ENCODE measurements at places on chromosomes 7 and 10.

DNA sequence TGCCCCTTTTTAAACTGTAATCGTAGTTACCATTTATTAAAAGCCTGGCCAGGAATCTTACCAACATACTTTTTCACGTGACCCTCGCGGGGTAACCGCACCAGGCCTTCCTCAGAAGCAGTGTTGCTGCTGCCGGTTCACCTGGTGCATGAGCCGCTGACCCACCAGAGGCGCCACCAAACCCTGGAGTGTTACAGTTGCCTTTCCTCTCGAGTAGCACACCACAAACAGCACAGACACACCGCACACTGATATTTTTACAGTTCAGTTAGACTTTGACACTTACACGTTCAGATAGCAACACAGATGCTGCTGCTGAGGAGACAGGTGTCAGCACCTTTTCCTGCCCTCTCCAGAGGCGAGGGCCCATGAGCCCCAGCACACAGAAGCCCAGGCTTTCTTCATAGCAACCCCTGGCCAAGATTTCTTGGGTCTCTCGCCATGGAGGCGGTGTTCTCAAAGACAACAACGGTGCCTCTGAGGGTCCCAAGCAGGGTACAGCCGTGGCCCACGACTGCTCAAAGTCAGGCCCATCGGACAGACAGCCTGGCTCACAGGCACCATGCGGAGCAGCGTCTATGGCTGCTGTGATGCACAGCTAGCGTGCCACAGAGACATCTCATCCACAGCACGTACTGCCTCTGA, 123.1 kb downstream of the DIP2C start:
- DNase-seq = no peak

DNA sequence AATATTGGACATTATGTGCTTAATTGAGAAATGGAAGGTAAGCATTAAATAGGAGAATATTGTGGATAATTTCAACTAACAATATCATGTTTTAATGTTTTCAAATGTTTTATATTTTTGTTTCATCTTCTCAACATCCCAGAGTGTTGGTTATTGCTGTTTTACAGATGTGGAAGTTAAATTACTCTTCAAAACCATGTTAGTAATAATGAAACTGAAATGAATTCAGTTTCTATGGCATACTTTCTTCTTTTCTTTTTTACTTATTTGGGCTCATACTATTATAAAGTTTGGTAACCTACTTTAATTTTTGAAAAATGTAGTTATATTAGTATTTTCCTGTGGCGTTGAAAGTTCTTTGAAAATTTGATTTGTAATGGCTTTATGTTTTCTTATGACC, 4.2 kb downstream of the GLRX3 start:
- no peak for DNase-seq

GRCh38 chr7:110841840-110842545, 248.9 kb upstream of the LRRN3 start:
- DNase-seq = no peak

- no peak for DNase-seq
Observed at GRCh38 chr7:31120800-31121513, 68.8 kb downstream of the ADCYAP1R1 start.

DNA sequence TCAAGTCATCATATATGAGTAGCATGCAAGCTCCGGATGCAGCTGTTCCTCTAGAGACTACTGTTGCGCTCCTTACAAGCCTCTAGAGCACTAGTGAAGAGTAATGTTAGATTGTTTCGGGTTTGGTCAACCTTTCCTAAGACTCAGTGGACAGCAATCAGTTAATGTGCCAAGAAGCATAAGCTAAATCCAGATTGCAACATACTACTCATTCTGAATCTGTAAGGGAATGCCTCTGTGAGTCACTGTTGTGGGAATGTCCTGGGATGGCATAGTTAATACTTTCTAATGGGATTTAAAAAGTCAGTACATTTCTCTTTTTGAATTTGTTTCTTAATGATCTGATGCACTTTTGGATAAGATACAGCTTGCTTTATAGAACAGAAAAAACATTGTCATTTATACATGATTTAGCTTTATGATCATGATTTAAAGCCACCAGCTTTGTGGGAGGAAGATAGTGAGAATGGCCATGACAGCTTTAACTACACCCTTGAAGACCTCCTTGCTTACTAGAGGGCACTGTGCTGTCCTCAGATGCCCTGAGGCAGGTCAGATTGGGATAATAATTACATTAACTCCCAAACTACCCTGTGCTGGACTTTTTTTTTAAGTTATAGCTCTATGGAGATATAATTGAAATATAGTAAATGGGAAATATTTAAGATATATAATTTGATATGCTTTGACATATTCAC, 138.4 kb downstream of the SDK1 start:
- DNase-seq = no peak

- no peak for DNase-seq
Observed at GRCh38 chr7:2011266-2012043, 221.3 kb downstream of the MAD1L1 start.

GRCh38 chr10:93309062-93309461, 173.1 kb downstream of the MYOF start:
- DNase-seq = no peak

- no peak for DNase-seq
Observed at GRCh38 chr7:111352319-111352718, 210.0 kb downstream of the IMMP2L start.

- DNase-seq = no peak
Observed at GRCh38 chr7:98459529-98459928, 58.6 kb upstream of the BAIAP2L1 start.

GRCh38 chr7:132140341-132140740, 435.9 kb downstream of the PLXNA4 start:
- no peak for DNase-seq

- no peak for DNase-seq
Observed at GRCh38 chr10:121436630-121437341, 161.5 kb downstream of the FGFR2 start.

DNA sequence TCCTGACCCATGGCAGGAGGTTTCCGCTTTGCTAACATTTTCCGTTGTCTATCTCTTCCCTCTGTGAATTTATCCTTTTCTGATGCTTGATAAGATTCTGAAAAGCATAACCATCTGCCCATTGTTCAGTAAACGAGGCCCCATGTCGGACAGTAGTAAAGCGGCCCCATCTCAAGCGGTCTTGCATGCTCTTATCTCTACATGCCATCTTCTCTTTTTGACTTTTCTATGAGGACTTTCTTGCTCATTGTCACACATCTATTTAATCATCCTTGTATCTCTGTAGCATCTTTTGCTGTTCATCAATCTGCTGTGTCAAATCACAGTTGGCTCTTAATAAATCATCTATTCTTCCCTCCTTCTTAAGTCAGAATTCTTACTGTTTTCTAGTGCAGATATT, 37.6 kb downstream of the ZNF248 start:
- no peak for DNase-seq

GRCh38 chr7:102210787-102211186, 75.9 kb upstream of the SH2B2 start:
- DNase-seq = no peak

GRCh38 chr7:43615558-43616145, 32.7 kb downstream of the STK17A start:
- no peak for DNase-seq

- DNase-seq = no peak
Observed at GRCh38 chr10:13822490-13822889, 235.7 kb downstream of the PRPF18 start.

DNA sequence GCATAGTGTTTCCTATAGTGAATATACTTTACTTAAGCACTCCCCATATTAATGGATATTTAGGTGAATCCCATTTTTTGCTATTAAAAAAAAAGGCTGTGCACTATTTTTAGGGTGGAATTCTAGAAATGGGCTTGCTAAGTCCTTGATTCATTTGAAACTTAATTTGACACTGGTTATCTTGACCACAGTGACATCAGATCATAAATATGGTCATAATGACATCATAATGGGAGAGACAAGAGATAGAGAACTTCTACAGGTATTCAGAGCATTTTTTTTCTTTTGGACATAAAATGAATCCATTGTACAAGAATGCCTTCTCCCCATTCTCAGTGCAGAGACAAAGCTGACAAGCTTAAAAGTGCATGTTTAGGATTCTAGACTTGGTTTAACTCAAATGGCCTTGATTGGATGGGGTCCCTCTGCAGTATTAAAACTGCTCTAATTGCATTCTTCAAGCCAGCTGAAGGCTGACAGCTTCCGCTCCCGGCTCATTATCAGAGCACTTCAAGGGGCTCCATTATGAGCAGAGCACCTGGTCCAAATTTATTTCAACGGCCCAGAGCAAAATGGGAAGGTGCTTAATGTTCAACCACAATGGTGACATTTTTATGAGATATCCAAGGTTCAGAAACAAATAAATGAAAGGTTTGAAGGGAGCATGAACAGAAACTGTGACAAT, 104.8 kb downstream of the JAZF1 start:
- no peak for DNase-seq

- no peak for DNase-seq
Observed at GRCh38 chr7:14666304-14666703, 236.2 kb downstream of the DGKB start.

DNA sequence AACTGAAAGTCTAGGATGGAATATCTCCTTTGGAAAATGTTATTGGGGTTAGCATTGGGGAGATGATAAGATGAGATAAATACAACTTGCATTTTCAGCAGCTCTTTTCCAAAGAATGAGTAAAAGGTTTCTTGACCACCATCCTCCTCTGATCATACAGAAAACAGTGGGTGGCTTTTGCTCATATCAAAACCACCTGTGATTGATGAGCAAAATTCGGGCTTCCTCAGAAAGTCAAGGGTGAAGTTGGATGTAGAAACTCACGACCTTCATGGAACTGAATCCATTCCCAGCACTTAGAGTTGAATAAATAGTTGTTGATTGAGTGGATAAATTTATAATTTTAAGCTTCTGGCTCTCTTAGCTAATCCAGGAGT, 158.4 kb downstream of the DNAJB6 start:
- DNase-seq = peak; percentile 39

Measured in stimulated activated CD4-positive, alpha-beta T cell treated with anti-CD3 and anti-CD28 coated beads, Interleukin-12 subunit alpha, Interleukin-12 subunit beta, amount 100 ng/mL, for 48 hours (primary cell).